ENCODE measurements at places on chromosomes 4 and X. TPM values are rescaled to one million over a fixed set of nuclear protein-coding genes. Genes with fewer than 3 reads are reported as not detected.
A peak's percentile ranks its signal among the peaks of the same experiment; 100 is the strongest.

DNA sequence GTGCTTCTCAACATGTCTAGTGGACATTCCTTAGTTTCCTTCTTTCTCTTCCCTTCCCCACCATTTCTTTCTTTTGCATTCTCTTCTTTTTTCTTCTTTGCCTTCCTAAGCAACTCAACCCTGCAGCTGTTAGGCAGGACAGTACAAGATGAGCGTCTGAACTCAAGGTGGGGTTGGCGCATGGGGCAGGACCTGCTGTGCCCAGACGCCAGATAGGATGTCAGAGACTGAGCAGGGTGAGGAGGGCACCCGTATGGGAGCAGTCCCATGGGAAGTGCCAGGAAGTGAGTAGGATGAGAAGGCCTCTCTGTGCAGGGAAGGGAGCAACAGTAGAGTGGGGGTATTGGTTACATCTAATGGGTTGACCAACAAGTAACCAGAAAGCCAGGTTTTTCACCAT lies 38.1 kb upstream of the ZNF827 start:
- peaks cover 2% of the 10 kb centered on the region for H3K36me3 ChIP-seq
- no peak for DNase-seq
- no peak overlapping the region for H3K27ac ChIP-seq
- H3K27me3 ChIP-seq: no peaks in the 10 kb centered on the region

DNA sequence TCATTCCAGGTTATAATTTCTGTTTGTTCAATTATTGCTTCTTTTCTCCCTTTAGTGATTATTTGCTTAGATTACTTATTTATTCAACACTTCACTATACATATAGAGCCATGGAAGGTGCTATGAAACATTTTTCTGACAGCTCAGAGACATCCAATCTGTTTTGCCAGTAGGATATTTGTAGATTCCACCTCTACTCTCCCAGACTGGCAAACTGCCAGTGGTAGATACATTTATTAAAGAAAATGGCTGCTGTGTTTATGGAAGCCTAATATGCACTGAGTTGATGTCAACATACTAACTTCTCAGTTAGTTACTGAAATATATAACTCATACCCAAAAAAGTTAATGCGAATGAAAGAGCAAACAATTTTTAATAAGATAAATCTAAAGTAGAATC lies 348.6 kb downstream of the TRAM1L1 start:
- no peak overlapping the region for H3K4me3 ChIP-seq
- DNase-seq: no peak
- no peaks in the 10 kb centered on the region for H3K27me3 ChIP-seq
- no peak overlapping the region for H3K27ac ChIP-seq
- no peaks in the 10 kb centered on the region for H3K36me3 ChIP-seq
- no peaks in the 10 kb centered on the region for H3K4me1 ChIP-seq

GRCh38 chr4:91118597-91118996 lies 991.4 kb downstream of the CCSER1 start:
- no peak overlapping the region for H3K4me3 ChIP-seq
- DNase-seq: no peak
- H3K36me3 ChIP-seq: no peaks in the 10 kb centered on the region
- no peaks in the 10 kb centered on the region for H3K27me3 ChIP-seq

- no peak overlapping the region for H3K27ac ChIP-seq
- H3K4me3 ChIP-seq: no peak overlapping the region
- H3K36me3 ChIP-seq: no peaks in the 10 kb centered on the region
- no peak for DNase-seq
- no peaks in the 10 kb centered on the region for H3K27me3 ChIP-seq
Observed at GRCh38 chrX:30343206-30343605, 34.0 kb upstream of the NR0B1 start.

DNA sequence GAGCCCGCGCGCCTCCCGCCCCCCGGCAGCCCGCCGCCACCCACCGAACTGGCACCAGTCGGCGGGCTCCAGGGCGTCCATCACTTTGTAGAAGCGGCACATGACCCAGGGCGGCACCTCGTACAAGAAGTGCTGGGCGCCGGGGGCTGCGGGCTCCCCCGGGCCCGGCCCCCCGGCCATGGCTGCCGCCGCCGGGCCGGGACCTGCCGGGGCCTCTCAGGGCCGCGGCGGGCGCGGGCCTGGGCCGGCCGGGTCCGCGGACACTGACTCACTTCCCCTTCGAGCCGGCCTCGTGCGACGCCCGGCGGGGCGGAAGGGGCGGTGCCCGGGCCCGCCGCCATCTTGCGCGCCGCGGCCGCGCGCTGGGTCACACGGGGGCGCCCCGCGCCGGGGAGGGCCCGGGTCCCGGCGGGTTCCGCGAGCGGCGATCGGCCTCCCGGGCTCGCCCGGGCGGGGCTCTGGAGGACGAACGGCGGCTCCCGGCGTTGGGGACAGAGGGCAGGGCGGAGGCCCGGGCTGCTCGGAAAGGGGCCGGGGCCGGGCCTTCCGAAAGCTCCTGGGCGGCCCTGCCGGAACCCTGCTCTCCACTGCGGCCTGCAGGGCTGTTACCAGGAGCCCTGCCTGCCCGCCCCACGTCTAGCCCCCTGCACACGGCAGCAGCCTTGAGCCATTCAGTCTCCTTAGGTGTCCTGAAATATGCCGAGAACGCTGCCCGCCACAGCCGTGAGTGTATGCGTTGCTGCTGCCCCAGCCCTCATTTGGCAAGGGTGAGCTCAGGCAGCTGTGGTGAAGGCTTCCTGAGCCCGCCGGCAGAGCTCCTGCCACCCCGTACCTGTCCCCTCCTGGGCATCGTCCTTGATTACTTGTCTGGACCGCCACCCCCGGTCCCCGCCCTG lies at the start of gene IRAK1:
Gene IRAK1 (minus strand): TSS at position 270 of the 896 bp plus-strand sequence. CDS start 90 bp downstream, at position 180.
- H3K27ac ChIP-seq: peak within 1 kb of the TSS; percentile 80
- peak; percentile 65 for DNase-seq
- no peaks in the 10 kb centered on the region for H3K27me3 ChIP-seq
- H3K36me3 ChIP-seq: no peaks in the 10 kb centered on the region
- no peaks in the 10 kb centered on the region for H3K4me1 ChIP-seq
- H3K4me3 ChIP-seq: peak within 1 kb of the TSS; percentile 48

DNA sequence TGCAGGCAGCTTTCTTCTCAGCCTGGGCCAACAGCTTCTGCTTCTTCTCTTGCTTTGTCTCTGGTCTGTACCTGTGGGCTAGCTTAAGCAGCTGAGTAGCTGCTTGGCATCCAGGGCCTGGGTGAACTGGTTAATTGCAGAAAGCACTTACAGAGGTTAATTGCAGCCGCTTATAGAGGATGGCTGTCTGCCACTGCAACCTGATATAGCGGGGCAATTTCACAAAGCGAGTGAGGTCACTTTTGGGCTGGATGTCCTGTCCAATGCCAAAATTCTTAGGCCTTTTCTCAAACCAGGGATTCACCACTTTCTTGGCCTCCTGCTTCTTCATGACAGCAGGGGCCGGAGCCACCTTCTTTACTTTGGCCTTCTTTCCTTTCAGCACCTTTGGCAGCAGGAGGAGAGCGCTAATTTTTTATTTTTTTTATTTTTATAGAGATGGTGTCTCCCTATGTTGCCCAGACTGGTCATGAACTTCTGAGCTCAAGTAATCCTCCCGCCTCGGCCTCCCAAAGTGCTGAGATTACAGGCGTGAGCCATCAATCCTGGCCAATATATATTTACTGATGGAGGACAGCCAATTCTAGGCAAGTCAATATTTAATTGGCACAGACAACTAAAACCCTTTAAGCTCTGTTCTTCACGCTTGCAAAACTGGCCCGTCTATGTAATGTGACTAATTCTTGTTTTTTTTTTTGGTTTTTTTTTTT lies 61.0 kb downstream of the ENOPH1 start:
- no peaks in the 10 kb centered on the region for H3K27me3 ChIP-seq
- H3K4me3 ChIP-seq: no peak overlapping the region
- DNase-seq: no peak
- peaks cover 2% of the 10 kb centered on the region for H3K4me1 ChIP-seq

Gene TMEM156
- total RNA-seq: not detected

Gene PRDM5
- total RNA-seq: 36.3 TPM
